ENCODE measurements at places on chromosomes 13 and 19. TPM values are rescaled to one million over a fixed set of nuclear protein-coding genes. Genes with fewer than 3 reads are reported as not detected.
A peak's percentile ranks its signal among the peaks of the same experiment; 100 is the strongest.

DNA sequence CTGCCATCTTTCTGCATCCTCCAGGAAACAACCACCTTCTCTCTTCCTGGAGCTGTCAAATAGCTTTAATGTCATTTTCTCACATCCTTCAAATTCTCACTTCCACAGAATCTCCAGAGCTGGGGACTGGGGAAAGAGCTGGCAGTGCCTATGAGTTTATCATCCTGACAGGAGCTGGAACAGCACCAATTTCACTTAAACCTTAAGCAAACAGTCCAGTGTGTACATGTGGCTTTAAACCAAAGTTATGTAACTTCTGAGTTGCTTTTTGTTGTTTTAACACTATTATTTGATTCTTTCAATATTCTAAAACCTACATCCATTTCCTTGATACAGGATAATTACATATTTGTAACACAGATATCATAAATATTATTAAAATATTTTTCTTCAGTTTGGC lies 331.5 kb upstream of the ARGLU1 start:
- H3K4me1 ChIP-seq, result no peaks in the 10 kb centered on the region
- no peak for DNase-seq
- H3K27me3 ChIP-seq, result no peaks in the 10 kb centered on the region
- no peaks in the 10 kb centered on the region for H3K36me3 ChIP-seq
- H3K27ac ChIP-seq, result no peak overlapping the region
- no peak overlapping the region for H3K4me3 ChIP-seq

SCEL gene
- total RNA-seq, result not detected

- peaks cover 18% of the 10 kb centered on the region for H3K36me3 ChIP-seq
- H3K27ac ChIP-seq, result peak overlapping the region; percentile 66
- no peak for DNase-seq
- no peaks in the 10 kb centered on the region for H3K27me3 ChIP-seq
Measured at GRCh38 chr13:77001540-77001939, 9.7 kb downstream of the CLN5 start.

DNA sequence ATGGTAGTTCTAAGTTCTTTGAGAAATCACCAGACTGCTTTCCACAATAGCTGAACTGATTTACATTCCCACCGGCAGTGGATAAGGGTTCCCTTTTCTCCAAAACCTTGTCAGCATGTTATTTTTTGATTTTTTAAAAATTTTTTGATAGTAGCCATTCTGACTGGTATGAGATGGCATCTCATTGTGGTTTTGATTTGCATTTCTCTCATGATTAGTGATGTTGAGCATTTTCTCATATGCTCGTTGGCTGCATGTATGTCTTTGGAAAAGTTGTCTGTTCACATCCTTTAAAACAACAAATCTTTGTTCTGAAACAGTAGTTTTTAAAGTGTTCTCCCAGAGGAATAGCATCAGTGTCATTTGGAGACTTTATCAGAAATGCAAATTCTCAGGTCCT lies 77.5 kb upstream of the POMP start:
- no peak for DNase-seq
- H3K27me3 ChIP-seq, result peaks cover 16% of the 10 kb centered on the region
- H3K4me1 ChIP-seq, result peaks cover 30% of the 10 kb centered on the region
- no peak overlapping the region for H3K4me3 ChIP-seq
- peak overlapping the region; percentile 51 for H3K27ac ChIP-seq
- H3K36me3 ChIP-seq, result no peaks in the 10 kb centered on the region

- peaks cover 5% of the 10 kb centered on the region for H3K27me3 ChIP-seq
- H3K4me3 ChIP-seq, result no peak overlapping the region
- no peaks in the 10 kb centered on the region for H3K36me3 ChIP-seq
Measured at GRCh38 chr13:44011036-44011435, 131.3 kb downstream of the LACC1 start.

GRCh38 chr13:99193152-99193551 lies 7.5 kb upstream of the UBAC2 start:
- H3K27me3 ChIP-seq, result no peaks in the 10 kb centered on the region
- H3K4me1 ChIP-seq, result peaks cover 22% of the 10 kb centered on the region
- DNase-seq, result no peak
- no peaks in the 10 kb centered on the region for H3K36me3 ChIP-seq
- H3K27ac ChIP-seq, result no peak overlapping the region

SIGLECL1 gene
- not detected for total RNA-seq

DNA sequence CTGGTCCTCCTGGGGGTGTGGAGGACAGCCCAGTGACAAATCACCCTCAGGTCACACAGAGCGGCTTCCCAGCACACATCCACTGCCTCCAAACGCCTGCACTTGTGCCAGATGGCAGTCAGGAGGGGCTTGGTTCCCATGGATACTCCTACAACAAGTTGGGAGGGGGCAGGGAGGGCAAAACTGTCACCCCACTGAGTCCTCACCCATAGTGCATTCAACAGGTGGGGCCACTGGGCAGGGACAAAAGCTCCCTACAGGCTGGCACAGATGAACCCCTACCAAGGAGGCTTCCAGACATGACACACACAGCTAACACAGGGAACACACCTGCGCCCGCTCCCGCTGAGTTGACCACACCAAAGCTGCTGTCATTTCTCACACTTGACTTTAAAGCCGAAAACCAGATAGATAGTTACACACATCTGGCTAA lies 120.5 kb downstream of the STK24 start:
- H3K4me1 ChIP-seq, result peaks cover 8% of the 10 kb centered on the region
- H3K27ac ChIP-seq, result peak overlapping the region; percentile 8
- H3K36me3 ChIP-seq, result peaks cover 3% of the 10 kb centered on the region
- DNase-seq, result no peak

- no peak overlapping the region for H3K4me3 ChIP-seq
- no peak overlapping the region for H3K27ac ChIP-seq
- no peaks in the 10 kb centered on the region for H3K4me1 ChIP-seq
- H3K27me3 ChIP-seq, result no peaks in the 10 kb centered on the region
- H3K36me3 ChIP-seq, result peaks cover 3% of the 10 kb centered on the region
Measured at GRCh38 chr13:102049853-102050252, 352.0 kb downstream of the FGF14 start.

ZNF221 gene
- 3.5 TPM for total RNA-seq

GRCh38 chr13:59447846-59448620 lies 715.7 kb downstream of the DIAPH3 start:
- H3K4me3 ChIP-seq, result no peak overlapping the region
- no peak for DNase-seq
- no peaks in the 10 kb centered on the region for H3K36me3 ChIP-seq
- no peaks in the 10 kb centered on the region for H3K27me3 ChIP-seq
- no peaks in the 10 kb centered on the region for H3K4me1 ChIP-seq
- H3K27ac ChIP-seq, result no peak overlapping the region

DNA sequence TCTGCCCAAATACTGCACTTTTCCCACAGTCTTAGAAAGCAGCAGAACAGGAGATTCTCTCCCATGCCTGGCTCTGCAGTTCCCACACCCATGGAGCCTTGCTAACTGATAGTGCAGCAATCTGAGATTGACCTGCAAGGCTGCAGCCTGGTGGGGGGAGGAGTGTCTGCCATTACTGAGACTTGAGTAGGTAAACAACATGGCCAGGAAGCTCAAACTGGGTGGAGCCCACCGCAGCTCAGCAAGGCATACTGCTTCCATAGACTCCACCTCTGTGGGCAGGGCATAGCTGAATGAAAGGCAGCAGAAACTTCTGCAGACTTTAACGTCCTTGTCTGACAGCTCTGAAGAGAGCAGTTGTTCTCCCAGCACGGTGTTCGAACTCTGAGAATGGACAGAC lies 358.5 kb upstream of the PCDH9 start:
- no peak overlapping the region for H3K4me3 ChIP-seq
- no peak for DNase-seq
- peaks cover 4% of the 10 kb centered on the region for H3K36me3 ChIP-seq
- no peak overlapping the region for H3K27ac ChIP-seq

DNA sequence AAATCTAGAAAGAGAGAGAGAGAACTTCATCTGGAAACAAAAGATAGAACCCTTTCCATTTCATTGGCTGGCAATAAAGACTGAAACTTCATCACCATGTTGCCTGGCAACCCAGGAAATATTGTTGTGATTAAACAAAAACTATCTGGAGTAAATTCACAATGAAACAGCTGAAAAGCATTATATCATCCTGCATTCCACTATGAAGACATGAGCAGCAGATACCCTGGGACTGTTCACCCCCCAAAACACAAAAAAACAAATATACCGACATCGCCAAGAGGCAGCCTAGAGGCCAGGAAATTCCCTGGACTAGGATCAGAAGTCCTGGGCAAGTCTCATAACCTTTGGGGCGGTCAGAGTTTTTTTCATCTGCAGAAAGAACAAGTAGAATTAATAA lies 158.3 kb downstream of the FOXO1 start:
- no peak for DNase-seq
- H3K36me3 ChIP-seq, result no peaks in the 10 kb centered on the region
- H3K4me3 ChIP-seq, result peak overlapping the region; percentile 4
- no peaks in the 10 kb centered on the region for H3K27me3 ChIP-seq
- no peak overlapping the region for H3K27ac ChIP-seq
- peaks cover 63% of the 10 kb centered on the region for H3K4me1 ChIP-seq

DNA sequence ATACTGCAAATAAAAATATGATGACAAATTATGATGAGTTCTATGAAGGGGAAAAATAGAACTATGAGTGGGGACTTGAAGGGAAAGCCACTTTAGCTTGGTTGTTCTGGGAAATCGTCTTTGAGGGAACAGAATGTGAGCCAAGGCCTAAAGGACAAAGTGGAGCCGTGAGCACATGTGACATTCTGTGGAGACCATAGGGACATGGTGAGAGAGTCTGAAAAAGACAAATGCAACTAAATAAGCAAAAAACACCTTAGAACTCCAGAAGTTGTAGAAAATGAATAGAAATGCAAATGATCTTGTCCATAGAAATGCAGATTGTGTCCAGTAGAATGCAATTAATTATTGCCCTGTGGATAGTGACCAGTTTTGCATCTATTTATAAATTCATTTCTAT lies 86.8 kb upstream of the ANKRD10 start:
- DNase-seq, result no peak
- H3K27me3 ChIP-seq, result peaks cover 27% of the 10 kb centered on the region
- no peak overlapping the region for H3K27ac ChIP-seq
- no peak overlapping the region for H3K4me3 ChIP-seq
- H3K4me1 ChIP-seq, result no peaks in the 10 kb centered on the region
- H3K36me3 ChIP-seq, result no peaks in the 10 kb centered on the region

DNA sequence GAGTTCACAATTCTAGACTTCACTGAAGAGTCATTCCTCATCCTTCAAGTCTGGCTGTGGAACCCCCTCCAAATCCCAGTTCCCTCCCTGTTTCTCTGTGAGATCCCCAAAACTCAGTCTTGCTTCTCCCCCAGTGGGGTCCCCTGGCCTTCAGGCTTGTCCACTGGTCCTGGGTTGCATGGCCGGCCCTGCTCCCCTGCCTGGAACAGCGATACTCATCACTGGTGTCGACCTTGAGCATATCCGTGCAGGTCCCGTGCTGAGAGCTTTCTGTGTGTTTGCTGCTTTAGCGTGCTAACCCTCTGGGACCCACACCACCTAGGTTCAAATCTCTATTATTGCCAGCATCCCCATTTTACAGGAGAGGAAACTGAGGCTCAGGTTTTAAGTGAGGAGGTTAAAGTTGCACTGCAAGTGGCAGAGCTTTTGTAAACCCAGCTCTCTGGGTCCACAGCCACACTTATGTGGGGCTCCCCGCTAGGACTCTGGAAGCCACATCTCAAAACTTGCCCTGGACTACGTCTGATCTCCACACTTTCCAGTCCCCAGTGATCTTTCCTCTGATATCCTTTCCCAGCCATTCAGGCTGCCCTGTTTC lies 15.5 kb downstream of the LIPE start:
- H3K36me3 ChIP-seq, result peaks cover 3% of the 10 kb centered on the region
- DNase-seq, result no peak
- H3K27ac ChIP-seq, result no peak overlapping the region
- no peaks in the 10 kb centered on the region for H3K27me3 ChIP-seq

DNA sequence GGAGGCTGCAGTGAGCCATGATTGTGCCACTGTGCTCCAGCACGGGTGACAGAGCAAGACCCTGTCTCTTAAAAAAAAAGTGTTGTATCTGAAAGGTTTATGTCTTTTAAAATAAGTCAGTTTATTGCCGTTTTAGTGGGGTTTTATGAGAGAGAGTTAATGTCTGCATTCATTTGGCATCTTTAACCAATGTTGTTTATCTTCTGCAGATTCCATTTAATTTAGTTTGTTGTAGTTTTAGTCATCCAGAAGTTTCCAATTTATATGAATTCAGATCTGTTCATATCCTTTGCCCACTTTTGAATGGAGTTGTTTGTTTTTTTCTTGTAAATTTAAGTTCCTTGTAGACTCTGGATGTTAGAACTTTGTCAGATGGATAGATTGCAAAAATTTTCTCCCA lies 36.7 kb upstream of the LPAR6 start:
- H3K27ac ChIP-seq, result no peak overlapping the region
- H3K27me3 ChIP-seq, result no peaks in the 10 kb centered on the region
- peaks cover 29% of the 10 kb centered on the region for H3K36me3 ChIP-seq

DNA sequence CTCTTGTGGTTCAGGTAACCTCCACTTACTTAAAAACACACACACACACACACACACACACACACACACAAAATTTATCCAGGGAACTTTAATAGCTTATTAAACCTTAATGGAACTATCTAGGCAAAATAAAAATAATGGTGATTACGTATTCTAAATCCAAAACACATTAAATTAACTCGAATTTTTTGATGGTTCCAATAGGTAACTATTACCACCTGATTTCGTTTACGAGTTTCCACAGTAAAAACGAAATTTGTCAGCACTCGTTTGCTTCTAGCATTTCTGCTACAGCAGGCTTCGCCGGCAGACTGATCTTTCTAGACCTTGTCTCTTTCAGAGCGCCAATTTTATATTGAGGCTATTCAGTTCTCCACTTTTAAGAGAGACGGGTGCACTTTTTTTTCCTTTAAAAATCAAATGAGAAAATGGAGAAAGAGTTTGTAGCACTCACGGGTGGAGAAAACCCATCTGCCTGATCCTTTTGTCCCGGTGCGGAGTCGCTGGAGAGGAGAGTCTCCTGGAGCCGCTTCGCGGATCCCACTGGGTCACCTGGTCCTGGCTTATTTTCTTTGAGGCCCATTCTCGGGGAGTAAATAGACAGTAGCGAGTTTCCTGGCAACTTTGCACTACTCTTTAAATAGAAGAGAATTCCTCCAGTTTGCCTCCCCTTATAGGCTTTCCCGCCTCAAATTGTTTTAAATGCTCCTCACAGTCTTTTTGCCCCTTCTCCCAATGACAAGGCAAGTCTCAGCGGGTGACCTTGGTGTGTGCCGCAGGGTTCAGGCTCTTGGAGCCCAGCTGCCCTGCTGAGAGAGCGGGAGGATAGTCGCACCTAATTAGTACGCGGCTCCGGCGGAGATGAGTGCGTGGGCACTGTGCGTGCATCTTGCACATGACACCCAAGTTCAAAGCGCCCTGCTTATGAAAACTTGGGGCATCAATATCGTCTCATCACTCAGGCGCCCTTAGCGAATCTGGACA lies 117.0 kb downstream of the KCNRG start:
- peak; percentile 26 for DNase-seq
- peaks cover 50% of the 10 kb centered on the region for H3K27me3 ChIP-seq
- peaks cover 54% of the 10 kb centered on the region for H3K4me1 ChIP-seq
- peak overlapping the region; percentile 54 for H3K27ac ChIP-seq
